ENCODE measurements at places on chromosomes 12 and 14.

DNA sequence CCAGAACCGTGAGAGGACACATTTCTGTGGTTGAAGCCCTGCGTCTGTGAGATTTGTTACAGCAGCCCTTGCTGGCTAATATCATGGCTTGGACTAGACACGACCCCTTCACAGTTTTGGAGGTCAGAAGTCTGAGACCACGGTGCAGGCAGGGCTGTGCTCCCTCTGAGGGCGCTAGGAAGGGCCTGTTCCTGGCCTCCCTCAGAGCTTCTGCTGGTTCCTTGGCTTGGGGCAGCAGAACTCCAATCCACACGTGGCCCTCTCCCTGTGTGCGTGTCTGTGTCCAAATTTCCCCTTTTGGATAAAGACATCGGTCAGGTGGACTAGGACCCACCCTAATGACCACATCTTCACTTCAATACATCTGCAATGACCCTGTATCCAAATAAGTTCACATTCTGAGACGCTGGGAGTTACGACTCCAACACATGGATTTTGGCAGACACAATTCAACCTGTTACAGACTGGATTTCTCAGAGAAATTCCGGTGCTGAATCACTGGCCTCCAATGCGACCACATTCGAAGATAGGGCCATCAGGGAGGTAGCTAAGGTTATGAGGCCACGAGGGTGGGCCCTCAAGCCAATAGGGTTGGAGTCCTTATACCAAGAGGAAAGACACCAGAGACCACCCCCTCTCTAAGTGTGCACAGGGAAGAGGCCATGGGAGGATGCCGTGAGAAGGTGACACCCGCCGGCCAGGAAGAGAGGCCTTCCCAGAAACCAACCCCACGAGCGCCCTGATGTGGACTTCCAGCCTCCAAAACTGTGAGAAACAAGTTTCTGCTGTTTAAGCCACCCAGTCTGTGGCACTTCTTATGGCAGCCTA, 43.6 kb upstream of the PPP2R5C start:
- DNase-seq: no peak

DNA sequence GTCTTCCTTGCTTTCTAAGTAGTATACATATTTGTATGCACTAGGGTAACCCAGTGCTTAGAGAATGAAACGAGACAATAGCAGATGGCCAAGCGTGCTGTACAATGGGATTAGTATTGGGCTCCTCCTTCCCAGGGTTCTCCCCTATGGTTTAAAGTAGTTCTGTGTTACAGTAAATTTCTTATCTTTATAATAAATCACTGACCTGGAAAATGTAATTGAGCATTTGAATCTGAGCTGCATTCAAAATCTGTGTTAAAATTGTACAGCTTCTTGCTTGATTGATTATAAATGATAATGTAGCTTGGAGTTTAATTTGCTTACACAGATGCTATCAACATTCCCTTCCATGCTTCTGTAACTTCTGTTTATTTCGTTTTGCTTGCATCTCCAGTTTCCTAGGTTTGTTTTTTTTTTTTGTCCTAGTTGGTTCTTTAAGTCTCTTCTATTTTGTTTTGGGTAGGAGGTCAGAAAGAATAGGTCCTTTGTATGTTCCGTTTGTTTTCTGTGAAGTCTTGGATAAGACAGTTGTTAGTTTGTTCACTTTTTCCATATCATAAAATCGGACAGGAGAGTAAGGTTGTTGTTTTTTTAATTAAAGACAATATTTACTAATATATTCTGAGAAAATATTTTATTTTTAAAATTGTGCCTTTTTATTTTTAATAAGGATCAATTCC, 171.2 kb downstream of the ERC1 start:
- DNase-seq: no peak

DNA sequence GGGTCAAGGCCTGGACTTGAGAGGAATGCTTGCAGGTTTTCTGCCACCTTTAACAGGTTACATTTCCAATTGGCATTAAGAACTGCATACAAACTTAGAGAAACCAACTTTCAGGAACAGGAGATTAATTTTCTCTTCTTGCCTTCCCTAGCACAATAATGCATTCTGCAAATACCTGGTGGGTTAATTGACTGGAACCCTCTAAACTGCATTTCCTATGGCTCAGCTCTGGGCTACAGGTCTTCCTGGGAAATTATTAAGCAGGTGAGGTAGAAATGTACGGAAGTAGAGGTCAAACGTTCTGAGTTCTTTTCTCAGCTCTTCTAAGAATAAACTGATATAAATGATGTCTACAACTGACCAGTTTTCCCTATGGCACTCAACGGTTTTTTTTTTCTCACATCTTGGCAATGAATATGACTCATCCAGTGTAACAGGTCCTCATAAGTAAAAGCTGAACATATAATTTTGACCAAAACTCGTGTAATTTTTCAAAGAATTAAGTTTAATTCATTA, 144.9 kb upstream of the PELI2 start:
- DNase-seq: no peak

DNA sequence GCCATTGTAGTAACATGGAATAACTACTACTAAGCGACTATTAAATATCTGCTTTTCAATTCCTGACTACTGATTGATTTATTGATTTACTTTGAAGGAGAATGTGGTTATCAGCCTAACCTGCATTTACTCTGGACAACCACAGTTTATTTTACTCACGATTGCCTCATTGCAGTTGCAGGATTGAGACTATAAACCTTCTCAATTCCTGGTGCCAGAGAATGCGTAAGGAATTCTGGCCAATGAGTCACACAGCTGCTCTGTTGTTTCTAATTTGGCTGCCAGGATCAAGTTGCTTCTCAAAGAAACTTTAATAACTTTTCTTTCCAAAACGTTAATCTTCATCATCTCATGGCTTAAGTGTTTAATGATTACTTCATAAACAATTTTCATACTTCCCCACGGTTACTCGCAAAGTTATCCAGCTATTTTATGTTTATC, 13.1 kb upstream of the TMTC1 start:
- DNase-seq: no peak

GRCh38 chr12:115740586-115741155, 536.8 kb downstream of the MED13L start:
- DNase-seq: no peak

DNA sequence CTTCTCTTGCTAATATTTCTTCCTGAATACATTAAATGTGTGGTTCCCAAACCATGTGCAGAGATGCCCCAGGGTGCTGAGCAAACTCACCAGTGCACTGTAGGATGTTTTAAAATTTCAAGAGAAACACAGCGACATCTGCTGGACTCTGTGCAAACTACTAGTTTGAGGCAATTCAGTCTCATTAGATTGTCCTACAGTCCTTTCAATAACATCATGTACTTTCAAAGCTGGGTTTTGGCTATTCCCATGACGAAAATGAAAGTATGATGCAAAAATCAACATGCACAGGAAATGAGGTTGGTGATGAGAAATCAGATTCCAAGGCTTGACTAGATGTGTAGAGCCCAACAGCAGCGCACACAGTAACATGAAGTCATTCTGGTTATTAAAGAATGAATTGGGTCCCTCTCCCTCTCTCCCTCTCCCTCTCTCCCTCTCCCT, 66.3 kb downstream of the CLIP1 start:
- peak; percentile 24 for DNase-seq

DNA sequence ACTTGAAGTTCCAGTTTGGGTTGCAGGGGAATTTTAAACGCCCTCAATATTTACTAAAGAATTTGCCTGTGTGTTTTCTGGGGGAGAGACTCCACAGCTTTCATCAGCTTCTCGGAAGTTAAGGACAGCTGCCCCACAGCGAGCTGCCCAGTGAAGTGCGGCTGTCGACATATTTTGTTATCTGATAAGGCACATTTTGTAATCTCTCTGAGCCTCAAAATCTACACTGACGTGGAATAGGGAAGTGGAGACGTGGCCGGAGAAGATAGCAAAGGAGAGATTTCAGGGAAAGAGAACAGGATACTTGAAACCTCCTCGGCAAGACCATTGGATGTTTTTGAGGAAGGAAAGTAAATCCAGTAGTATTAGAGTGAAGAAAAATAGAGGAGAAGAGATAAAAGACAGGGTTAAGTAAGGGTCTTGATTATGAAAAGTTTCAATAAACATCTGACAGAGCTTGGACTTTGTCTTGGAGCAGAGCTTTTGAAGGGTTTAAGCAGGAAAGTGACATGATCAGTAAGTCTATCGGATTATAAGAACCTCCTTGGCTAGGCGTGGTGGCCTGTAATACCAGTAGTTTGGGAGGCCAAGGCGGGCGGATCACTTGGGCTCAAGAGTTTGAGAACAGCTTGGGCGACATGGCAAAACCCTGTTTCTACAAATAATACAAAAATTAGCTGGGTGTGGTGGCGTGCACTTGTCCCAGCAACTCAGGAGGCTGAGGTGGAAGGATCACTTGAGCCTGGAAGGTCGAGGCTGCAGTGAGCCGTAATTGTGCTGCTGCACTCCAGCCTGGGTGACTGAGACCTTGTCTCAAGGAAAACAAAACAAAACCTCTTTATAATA, 1.1 kb downstream of the POLR3B start:
- no peak for DNase-seq

Data from stimulated activated CD8-positive, alpha-beta memory T cell treated with anti-CD3 and anti-CD28 coated beads, Interleukin-7, amount 100 ng/mL, for 1 hour (primary cell).